Adrenal gland (tissue), 19 donors: ENCODE measurements at places on chromosomes 5 and 9.
A peak's percentile ranks its signal among the peaks of the same experiment; 100 is the strongest.

DNA sequence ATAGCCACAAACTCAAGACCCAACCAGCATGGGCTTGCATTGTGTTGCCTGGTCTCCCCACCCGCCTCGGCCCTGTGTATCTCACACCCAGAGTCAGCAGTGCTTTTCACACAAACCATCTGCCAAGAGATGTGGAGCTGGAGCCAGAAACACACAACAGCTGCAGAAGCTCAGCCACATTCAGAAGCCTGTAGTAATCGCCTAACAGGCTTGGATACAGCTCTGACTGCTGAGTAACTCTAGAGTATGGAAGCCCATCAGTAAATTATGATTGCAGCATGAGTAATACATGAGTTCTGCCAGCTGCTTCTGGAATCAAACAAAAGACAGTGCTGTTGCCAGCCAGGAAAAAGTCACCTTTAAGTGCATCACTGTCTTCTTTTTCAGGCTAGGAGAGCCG, 16.0 kb downstream of the TEK start:
- peak; percentile 72 for DNase-seq

DNA sequence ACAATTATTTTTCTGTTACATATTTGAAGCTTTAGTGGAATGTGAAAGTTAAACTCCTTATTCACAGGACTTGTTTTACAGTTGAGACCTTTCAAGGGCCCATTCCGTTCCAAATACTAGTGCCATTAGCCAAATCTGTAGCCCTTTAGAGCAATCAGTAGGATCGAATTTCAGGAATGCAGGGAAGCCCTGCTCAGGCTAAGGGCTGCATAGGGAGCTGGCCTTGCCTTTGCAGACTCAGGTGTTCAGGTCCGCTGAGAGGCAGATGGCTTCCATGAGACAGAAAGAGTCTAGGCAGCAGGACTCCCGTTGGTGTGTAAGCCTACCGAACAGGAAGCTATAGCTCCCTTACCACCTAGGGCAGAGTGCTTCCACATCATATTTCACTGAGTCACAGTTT, 150.1 kb upstream of the SLC27A6 start:
- DNase-seq: no peak

GRCh38 chr9:23321049-23321448, 505.0 kb downstream of the ELAVL2 start:
- DNase-seq: no peak

- no peak for DNase-seq
These were observed 197.1 kb downstream of the MED10 start for GRCh38 chr5:6181147-6181729.
